Bladder microvascular endothelial cell (primary cell): ENCODE measurements at places on chromosomes 16 and 17. TPM values are rescaled to one million over a fixed set of nuclear protein-coding genes. Genes with fewer than 3 reads are reported as not detected.

Gene MEOX1
- total RNA-seq = 10.7 and 23.4 TPM in 2 replicates

Gene TMC7
- 2.1 and 6.6 TPM in 2 replicates for total RNA-seq

Gene SNAI3
- 0.16 TPM in 1 of 2 replicates, not detected in the other for total RNA-seq

Gene KCNH4
- under 0.01 and 0.19 TPM in 2 replicates for total RNA-seq
